Osteocyte (in vitro differentiated cells): ENCODE measurements at places on chromosomes 5 and 9. TPM values are rescaled to one million over a fixed set of nuclear protein-coding genes. Genes with fewer than 3 reads are reported as not detected.

DNA sequence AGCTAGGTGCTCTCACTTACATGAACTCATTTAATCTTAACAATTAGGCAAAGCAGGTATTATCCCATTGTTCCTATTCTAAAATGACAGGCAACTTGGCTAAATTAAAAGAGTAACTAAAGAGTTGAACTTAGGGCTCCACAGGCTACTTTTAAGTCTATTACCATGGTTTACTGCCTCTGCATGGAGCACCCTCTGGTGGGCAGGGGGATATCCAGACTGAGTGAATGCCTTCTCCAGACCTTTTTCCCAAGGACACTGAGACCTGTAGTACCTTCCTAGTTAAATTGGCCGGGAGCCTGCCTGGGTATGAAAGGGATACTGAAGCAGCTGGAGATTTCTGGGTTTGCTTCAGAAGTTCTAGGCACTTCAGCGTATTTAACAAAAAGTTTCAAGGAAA is 238.1 kb downstream of the ELAVL2 start:
- no peak overlapping the region for H3K27ac ChIP-seq
- DNase-seq = no peak
- H3K27me3 ChIP-seq = no peaks in the 10 kb centered on the region
- H3K4me1 ChIP-seq = peaks cover 3% of the 10 kb centered on the region
- H3K4me3 ChIP-seq = no peak overlapping the region
- no peaks in the 10 kb centered on the region for H3K36me3 ChIP-seq

- no peak overlapping the region for H3K4me3 ChIP-seq
- no peaks in the 10 kb centered on the region for H3K27me3 ChIP-seq
- no peak overlapping the region for H3K27ac ChIP-seq
- no peak for DNase-seq
- H3K4me1 ChIP-seq = peaks cover 10% of the 10 kb centered on the region
These were observed 2.3 kb downstream of the BRD3OS start for GRCh38 chr9:134027561-134027960.

DNA sequence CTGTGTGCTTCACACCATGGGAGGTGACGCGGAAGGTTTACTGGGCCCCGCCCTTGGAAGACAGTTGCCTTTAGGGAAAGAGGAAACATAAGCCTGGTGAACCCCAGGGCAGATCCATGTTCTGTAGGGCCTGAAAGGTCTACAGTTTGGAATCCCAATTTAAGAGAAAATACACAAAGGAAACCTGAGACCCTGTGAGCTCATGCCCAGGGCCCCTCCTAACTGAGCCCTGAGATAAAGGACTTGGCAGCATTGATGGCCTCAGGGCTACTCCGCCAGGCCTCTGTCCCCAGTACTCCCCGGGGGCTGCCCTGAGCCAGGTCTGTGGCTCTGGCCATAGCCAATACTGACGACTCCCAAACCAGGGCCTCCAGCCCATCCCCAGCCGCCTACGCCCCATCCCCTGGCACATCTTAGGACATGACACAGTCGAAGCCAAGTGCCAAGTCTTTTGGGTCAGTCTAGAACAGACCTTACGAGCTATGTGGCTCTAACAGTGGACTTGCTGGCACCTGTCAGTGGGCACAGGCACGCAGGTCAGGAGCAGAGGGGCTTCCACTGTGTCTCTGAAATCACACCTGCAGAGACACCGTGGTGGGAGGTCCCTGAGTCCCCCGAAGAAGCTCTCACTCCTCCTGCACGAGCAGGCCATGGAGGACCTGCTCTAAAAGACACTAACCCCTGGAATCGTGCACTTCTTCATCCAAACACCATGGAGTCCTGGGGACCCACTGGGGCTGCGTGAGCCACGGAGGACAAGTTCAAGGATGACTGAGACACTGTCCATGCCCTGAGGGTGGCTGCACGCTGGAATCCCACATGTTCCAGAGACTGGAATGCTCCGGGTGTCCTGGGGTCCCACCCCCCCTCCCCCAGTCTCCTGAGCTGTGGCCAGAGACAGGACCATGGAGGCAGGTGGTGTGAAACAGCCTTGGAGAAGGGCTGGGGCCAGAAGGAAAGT is 40.3 kb upstream of the BARHL1 start:
- H3K36me3 ChIP-seq = no peaks in the 10 kb centered on the region
- no peak overlapping the region for H3K27ac ChIP-seq
- H3K4me3 ChIP-seq = no peak overlapping the region
- no peaks in the 10 kb centered on the region for H3K27me3 ChIP-seq
- H3K4me1 ChIP-seq = peaks cover 8% of the 10 kb centered on the region
- DNase-seq = no peak

DNA sequence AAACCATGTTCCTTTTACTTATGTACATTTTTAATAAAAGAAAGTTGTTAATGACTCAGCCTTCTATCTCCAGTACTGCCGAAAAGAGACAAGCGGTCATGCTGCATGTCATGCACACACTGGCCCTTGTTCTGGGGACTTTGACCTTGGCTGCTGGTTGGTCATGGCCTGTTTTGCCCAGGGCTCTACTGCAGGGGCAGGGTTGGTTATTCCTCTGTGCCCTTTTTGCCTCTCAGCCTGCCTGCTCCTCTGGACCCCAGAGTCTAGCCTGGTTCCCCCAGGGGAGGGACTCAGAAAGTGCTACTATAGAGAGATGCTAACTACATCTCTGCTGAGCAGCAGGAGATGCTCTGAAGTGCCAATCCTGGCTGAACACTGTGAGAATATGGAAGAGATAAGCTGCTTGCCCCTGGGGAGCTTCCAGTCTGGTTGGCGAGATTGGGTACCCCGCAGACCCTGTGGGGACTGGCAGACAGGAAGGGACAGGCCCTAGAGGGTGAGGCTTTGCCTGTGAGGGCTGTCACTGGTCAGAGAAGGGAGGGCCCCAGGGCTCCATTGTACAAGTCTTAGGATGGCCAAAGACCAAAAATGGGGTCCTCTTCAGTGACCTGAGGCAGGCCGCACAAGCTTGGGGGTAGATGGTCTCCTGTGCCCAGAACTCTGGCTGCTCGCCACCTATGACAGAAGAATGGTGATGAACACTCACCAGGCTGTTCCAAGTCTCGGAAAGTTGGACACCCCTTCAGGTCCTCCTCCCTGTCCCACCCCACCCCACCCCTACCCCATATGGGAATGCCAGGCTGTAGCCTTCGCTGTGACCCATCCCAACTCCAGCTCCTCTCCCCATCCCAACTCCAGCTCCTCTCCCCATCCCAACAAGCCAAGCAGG is 14.3 kb downstream of the IRF1 start:
- peak overlapping the region; percentile 65 for H3K27ac ChIP-seq
- H3K27me3 ChIP-seq = no peaks in the 10 kb centered on the region
- peaks cover 44% of the 10 kb centered on the region for H3K4me1 ChIP-seq
- H3K4me3 ChIP-seq = no peak overlapping the region

- no peak overlapping the region for H3K27ac ChIP-seq
- no peak for DNase-seq
- H3K4me3 ChIP-seq = no peak overlapping the region
These were observed 120.5 kb downstream of the NFIB start for GRCh38 chr9:14193328-14193990.

- peaks cover 1% of the 10 kb centered on the region for H3K4me1 ChIP-seq
- H3K27me3 ChIP-seq = no peaks in the 10 kb centered on the region
- no peak overlapping the region for H3K27ac ChIP-seq
- peaks cover 15% of the 10 kb centered on the region for H3K36me3 ChIP-seq
- no peak overlapping the region for H3K4me3 ChIP-seq
These were observed 6.5 kb downstream of the HIGD2A start for GRCh38 chr5:176394881-176395675.

DNA sequence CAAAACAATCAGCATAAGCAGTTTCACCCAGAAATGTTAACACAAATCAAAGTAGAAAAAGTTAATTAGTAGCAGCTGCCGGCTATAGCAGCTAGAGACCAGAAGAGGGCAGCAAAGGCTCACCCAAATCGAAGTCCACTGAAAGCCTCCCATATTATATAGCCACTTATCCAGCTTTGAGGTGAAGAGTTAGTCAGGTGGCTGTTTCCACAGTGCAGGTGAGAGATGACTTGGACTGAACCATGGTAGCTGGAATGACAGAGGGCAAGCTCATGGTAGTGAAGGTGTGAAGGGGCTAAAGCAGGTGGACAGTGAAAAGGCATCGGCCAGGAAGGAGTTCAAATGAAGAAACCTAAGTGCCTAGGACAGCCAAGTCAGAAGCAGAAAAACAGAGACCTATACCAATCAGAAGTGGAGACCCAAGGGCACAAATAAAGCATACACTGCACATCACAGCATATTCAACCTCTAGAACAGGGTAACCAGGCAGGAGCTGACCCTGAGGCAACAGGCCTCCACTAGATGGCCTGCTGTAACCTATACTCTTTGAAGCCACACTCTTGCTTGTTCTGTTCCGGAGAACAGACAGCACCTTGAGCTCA is 7.2 kb upstream of the RNF38 start:
- H3K36me3 ChIP-seq = no peaks in the 10 kb centered on the region
- no peaks in the 10 kb centered on the region for H3K27me3 ChIP-seq
- no peak overlapping the region for H3K4me3 ChIP-seq
- H3K4me1 ChIP-seq = no peaks in the 10 kb centered on the region
- no peak for DNase-seq

- H3K27ac ChIP-seq = no peak overlapping the region
- H3K4me3 ChIP-seq = no peak overlapping the region
- H3K27me3 ChIP-seq = peaks cover 33% of the 10 kb centered on the region
- no peaks in the 10 kb centered on the region for H3K36me3 ChIP-seq
- no peaks in the 10 kb centered on the region for H3K4me1 ChIP-seq
- no peak for DNase-seq
These were observed 13.5 kb downstream of the ARL14EPL start for GRCh38 chr5:116045821-116046220.

- peaks cover 14% of the 10 kb centered on the region for H3K36me3 ChIP-seq
- H3K4me1 ChIP-seq = no peaks in the 10 kb centered on the region
These were observed 70.5 kb downstream of the FOCAD start for GRCh38 chr9:20754556-20754955.

- no peaks in the 10 kb centered on the region for H3K36me3 ChIP-seq
- no peaks in the 10 kb centered on the region for H3K27me3 ChIP-seq
- no peak for DNase-seq
These were observed 446.2 kb upstream of the RIOK2 start for GRCh38 chr5:97629276-97629675.

Gene FRRS1L
- 5.1 and 6.7 TPM in 2 replicates for total RNA-seq

Gene SETD9
- 10.1 and 11.0 TPM in 2 replicates for total RNA-seq

Gene SETX
- 53.6 and 54.4 TPM in 2 replicates for total RNA-seq

Gene SUSD3
- total RNA-seq = not detected in 2 replicates
